ENCODE measurements at places on chromosomes 4 and X.

GRCh38 chr4:37561803-37562207 lies 124.4 kb downstream of the RELL1 start:
- no peak for DNase-seq

DNA sequence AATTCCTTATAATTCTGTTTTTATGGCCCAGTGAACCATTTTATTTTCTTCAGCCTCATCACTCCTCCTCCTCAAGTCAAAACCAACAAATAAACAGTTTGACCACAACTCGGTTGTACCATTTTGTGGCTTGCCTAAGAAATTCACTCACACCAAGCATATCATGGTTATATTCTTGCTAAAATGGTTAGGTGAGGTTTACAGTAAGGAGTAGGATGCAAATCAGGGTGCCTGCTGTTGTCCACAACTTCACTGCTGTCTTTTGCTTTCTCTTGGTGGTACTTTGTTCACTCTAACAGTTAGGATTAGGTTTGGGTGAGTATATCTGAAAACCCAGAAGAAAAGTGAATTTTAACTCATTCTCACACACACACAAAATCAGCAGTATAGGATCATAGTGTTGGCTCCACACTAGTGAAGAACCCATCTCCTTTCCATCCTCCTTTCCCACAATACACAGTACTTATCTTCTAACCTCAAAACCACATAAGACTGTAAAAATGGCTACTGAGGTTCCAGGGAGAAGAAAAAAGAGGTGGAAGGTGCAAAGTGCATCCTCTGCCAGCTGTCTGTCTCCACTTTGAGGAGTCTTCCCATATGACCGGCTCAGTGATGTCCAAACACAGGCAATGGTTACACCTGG lies 368.8 kb downstream of the STPG2 start:
- DNase-seq, result no peak

GRCh38 chrX:6382284-6382683 lies 152.6 kb downstream of the VCX3A start:
- no peak for DNase-seq

DNA sequence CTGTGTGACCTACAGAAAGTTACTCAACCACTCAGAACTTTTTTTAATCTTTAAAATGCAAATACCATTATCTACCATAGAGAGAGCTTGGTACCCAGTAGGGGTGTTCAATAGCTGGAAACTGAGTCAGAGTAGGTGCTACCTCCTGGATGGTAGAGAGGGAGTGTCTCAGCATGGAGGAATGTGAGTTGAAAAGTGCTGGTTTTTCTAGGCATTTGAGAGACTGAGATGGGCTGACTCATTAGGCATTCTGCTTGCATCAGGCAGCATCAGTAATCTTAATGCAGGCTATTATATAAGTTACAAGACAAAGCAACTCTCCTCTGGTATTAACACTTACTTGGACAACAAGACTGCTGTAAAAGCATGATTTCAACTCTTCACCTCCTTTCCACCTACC lies 70.9 kb upstream of the ARHGEF9 start:
- DNase-seq, result no peak

- DNase-seq, result no peak
Measured at GRCh38 chrX:124421898-124422655, 75.7 kb downstream of the SH2D1A start.

- DNase-seq, result no peak
Measured at GRCh38 chr4:82479562-82479961, 49.2 kb downstream of the ENOPH1 start.

DNA sequence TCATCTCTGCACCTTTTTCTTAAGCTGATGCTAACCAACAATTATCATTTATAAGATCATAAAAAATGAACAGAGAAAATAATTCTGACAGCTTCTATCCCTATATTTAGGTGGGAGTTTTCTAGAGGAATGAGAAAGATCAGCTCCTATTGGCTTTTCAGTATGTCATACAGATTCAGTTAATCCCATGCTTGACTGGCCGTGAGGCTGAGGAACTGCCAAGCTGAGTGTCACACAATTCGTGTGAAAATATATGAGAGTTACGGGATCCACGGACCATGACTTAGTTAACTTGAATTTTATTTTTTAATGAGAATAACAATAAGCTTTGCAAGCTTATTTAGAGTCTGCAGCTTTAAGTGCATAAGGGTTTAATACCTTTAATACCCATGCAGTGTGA lies 37.5 kb downstream of the PHEX start:
- no peak for DNase-seq

GRCh38 chr4:48539597-48539996 lies 49.5 kb downstream of the ZAR1 start:
- no peak for DNase-seq

DNA sequence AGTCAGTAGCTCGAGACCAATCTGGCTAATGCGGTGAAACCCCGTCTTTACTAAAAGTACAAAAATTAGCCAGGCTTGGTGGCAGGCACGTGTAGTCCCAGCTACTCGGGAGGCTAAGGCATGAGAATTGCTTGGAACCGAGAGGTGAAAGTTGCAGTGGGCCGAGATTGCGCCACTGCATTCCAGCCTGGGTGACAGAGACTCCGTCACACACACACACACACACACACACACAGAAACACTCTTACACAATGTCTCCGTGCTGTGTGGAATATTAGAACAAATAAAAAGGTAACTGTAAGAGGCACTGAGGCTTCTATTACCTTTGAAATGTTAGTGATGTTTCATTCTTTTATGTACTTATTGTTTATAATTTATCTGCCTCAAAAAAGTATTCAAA lies 326.6 kb downstream of the GPAT3 start:
- no peak for DNase-seq

DNA sequence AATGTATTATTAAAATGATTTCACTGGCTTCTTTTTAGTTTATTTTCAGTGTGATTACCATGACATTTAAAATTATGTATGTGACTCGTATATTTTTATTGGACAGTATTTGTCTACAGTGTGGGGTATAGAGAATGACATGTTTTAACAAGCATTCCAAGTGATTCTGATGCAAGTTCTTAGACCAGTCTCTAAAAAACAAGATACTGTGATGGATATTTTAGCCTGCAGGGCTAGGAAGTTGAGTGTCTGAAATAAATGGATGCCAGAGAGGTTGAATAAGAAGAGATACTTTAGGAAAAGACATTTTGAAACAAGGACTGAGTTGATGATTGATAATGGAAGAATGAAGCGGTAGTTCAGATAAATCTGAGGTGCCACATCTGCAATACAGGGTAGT lies 3.5 kb upstream of the MAD2L1 start:
- no peak for DNase-seq

- no peak for DNase-seq
Measured at GRCh38 chr4:33064238-33064637, 2344.1 kb downstream of the PCDH7 start.

DNA sequence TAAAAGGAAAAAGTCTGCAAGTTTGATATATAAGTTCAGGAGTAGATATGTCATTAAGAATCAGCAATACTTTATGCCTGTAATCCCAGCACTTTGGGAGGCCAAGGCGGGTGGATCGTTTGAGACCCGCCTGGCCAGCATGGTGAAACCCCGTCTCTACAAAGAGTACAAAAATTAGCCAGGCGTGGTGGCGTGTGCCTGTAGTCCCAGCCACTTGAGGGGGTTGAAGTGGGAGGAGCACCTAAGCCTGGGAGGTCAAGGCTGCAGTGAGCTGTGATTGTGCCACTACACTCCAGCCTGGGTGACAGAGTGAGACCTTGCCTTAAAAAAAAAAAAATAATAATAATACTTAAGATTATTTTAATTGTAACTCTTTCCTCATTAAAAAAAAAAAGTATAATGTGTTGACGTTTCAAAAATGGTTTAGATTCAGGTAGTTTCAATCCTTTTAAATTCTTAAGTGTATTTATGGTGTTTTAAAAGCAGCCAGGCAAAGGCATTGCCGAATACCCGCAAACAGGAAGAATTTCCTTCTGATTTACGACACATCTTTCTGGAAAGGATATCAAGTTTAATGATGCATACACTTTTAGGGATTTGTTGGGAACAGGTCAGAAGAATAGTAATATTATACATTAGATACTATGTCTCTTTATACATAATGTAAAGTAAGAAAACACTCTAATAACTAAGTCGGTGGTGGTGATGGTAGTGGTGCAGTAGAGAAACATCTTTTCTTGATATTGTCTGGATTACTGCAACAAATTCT lies 80.9 kb downstream of the KDM6A start:
- DNase-seq, result no peak

DNA sequence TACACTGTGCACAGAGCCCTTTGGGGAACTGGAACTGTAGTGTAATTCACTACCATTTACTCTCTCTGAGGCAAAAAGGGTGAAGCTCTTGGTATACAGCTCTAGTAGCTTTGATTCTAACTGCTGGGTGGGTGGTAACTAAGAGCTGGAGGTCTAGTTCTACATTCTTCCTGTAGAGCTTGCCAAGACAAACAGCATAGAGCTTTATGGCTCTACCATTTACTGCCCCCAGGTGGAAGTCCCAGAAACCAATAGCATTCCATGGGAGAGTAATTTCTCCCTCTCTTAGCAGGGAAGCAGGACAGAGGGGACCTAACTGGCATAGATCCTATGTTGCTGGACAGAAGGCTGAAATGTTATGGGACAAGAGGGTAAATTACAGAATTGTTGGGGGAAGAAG lies 26.7 kb downstream of the HDAC8 start:
- no peak for DNase-seq

- DNase-seq, result no peak
Measured at GRCh38 chrX:137034508-137034872, 695 bp upstream of the GPR101 start.

GRCh38 chrX:129512409-129512808 lies 10.9 kb downstream of the SMARCA1 start:
- DNase-seq, result no peak
